ENCODE measurements at places on chromosomes 12 and 14.

- DNase-seq, result no peak
Observed at GRCh38 chr14:64789696-64790095, 85.5 kb downstream of the PLEKHG3 start.

DNA sequence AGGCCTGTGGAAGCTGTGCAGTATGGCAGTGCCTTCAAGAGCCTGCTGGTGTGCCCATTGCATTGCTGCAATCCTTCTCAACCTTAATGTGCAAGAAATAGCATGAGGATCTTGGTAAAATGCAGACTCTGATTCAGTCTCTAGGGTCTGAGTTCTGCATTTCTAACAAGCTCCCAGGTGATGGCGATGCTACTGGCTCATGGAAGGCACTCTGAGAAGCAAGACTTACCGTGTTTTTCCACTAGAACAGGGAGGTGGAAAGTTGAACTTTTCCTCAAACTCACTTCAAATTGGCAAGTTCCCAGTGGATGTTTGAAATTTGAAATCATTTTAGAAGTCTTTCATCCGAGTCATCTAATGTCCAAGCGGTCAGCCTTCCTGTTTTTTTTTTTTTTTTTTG lies 55.5 kb downstream of the MYRFL start:
- DNase-seq, result no peak

GRCh38 chr14:96423446-96424108 lies 31.6 kb downstream of the AK7 start:
- no peak for DNase-seq

DNA sequence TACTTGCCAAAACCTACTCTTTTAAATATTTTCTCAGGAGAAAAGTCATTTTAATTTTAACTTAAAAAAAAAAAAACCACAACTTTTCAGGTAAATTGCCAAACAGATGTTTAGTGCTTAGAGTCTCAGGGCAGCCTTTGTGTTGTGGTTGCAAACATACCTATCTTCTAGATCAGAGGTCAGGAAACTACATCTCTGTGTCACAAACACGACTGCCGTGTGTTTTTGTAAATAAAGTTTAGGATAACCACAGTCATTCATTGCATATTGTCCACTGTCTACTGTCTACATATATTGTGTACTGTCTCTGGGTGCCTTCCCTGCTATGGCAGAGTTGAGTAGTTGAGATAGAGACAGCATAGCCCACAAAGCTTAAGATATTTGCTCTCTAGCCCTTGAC lies 48.9 kb downstream of the DYRK2 start:
- DNase-seq, result no peak

- no peak for DNase-seq
Observed at GRCh38 chr14:68607867-68608573, 184.8 kb downstream of the ZFP36L1 start.

GRCh38 chr12:65419284-65420072 lies 141.0 kb downstream of the MSRB3 start:
- no peak for DNase-seq

DNA sequence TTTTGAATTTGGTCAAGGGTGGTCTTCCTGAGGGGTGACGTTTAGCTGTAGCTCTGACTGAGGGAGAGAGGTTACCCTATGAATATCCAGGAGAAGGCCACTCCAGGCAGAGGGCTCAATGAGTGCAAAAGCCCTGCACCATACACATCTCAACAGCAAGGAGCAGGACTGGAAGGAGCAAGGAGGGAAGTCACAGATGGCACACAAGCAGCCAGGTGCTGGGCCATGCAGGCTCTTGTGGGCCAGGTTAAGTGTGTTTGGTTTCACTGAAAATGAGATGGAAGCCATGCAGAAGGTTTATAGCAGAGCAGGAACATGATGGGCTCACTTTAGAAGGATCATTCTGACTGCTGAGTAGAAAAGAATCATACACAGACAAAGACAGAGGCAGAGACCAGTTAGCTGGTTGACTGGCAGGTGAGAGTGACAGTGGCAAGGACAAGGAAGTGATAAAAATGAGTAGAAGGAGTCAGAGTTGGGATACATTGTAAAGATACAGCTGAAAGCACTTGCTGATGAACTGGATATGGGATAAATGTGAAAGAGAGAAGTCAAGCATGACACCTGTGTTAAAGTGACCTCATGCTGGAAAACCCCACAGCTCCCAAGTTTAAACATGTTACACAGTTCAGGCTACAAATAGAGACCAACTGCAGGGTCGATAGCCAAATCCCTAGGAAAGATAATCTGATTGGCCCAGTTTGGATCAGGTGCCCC lies 81.2 kb downstream of the PRKD1 start:
- DNase-seq, result no peak

- no peak for DNase-seq
Observed at GRCh38 chr12:50825372-50825838, 17.3 kb upstream of the TMPRSS12 start.

DNA sequence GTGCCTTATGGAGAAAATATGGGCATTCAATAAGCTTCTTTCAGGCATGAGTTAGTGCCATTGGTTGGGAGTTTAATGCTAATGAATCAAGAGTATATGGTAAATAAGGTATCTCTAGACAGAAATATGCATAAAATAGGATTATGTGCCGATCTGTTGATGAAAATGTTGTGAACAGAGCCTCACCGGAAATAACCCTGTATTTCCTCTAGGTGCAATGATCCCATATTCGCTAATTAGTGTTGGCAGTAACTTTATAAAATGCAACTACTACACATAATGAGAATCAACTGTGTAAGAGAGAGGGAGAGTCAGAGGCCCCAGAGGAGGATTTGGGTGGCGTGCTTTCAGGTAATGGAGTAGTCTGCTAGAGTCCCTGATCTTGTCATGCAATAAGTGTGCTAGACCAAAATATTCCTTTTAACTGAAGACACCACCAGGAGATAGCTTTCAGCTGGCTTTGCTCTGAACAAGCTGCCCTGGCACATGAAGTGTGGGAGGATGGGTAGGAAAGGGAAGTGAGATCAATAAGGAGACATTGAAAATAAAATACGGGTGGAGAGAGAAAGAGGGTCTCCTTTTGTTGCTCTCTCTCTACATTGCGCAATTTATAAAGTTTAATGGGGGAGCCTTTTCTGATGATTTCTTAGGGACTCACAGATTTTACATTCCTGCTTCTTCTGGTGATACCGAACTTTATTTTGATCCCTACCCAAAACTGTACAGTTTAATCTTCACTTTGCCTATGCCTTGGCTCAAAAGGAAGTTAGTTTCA lies 68.6 kb upstream of the PLXNC1 start:
- no peak for DNase-seq

- no peak for DNase-seq
Observed at GRCh38 chr14:96122496-96122895, 82.1 kb upstream of the BDKRB2 start.

GRCh38 chr12:5864301-5864700 lies 80.8 kb downstream of the ANO2 start:
- DNase-seq, result no peak

GRCh38 chr12:108335349-108336119 lies 3.6 kb downstream of the CMKLR1 start:
- DNase-seq, result no peak

All from stimulated activated CD8-positive, alpha-beta memory T cell treated with anti-CD3 and anti-CD28 coated beads, Interleukin-4, amount 100 ng/mL, for 24 hours (primary cell).